ENCODE measurements at places on chromosomes 5 and 9.

DNA sequence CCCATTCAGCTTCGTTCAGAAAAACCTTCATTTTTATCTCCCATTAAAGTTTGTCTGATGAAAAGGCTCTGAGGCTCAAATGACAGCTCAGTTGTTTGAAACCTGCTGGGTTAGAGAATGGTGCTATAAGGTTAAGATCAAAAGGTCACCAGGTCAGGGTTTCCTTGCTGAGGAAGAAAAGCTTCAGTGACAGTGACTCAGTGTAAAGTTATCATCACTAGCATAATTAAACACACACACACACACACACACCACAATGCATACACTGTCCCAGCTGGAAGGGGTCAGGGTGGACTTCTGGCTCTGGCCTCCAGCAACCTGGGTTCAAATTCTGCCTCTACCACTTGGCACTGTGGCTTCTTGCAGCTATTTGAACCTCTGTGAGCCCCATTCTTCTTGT is 281.1 kb downstream of the DOCK8 start:
- DNase-seq, result no peak

GRCh38 chr5:148979083-148979723 is 83.7 kb downstream of the SH3TC2 start:
- no peak for DNase-seq

DNA sequence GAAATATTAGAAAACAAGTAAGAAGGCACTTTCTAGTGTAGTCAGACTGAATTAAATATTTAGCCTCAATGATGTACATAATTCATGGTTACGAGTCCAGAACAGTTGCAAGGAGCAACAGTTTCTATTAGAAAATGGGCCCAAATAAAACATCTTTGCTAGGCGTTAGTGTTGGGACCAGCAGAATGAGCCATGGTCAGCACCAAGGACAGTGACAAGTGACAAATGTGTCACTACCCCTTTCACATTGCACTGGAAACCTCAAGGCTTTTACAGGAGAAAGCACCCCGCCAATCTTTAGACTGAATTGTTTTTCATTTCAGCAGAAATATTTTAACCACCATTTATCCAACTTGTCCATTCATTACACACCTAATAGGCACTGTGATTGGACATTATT is 301.3 kb upstream of the ADCY2 start:
- DNase-seq, result no peak

- DNase-seq, result no peak
Observed at GRCh38 chr5:130692770-130693169, 472.3 kb downstream of the HINT1 start.

- peak; percentile 32 for DNase-seq
Observed at GRCh38 chr5:31270396-31270795, 76.9 kb downstream of the CDH6 start.

DNA sequence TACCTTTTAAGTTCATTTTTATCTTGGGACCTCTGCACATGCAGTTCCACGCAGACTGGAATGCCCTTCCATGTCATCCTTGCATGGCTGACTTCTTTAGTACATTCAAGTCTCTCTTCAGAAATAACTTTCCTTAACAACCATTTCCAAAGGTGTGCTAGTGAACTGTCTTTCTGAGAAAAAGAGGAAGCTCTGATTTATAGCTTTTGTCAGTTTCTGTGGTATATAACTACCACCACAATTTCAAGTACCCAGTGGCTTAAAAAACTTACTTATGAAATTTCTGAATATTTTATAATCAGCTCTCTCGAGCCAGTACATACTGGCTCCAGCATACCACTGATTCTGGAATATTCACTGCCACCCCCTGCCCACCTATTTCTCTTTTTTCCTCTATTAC is 1613.8 kb downstream of the MAT2B start:
- DNase-seq, result no peak

DNA sequence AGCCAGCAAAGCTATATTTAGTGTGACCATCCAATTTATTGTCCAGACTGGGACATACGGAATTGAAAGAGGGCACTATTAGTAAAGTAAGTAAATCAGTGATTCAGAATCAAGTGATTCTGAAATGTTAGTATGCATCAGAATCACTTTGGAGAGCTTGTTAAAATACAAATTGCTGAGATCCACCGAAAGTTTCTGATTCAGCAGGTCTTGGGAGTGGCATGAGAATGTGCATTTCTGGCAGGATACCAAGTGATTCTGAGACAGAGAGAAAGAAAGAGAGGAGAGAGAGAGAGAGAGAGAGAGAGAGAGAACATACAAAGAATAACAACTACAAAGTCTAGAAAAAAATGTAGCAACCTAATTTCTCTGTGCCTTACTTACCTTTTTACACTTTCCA is 65.4 kb upstream of the ASTN2 start:
- DNase-seq, result no peak

GRCh38 chr5:94440015-94440414 is 178.4 kb downstream of the KIAA0825 start:
- DNase-seq, result peak; percentile 44

DNA sequence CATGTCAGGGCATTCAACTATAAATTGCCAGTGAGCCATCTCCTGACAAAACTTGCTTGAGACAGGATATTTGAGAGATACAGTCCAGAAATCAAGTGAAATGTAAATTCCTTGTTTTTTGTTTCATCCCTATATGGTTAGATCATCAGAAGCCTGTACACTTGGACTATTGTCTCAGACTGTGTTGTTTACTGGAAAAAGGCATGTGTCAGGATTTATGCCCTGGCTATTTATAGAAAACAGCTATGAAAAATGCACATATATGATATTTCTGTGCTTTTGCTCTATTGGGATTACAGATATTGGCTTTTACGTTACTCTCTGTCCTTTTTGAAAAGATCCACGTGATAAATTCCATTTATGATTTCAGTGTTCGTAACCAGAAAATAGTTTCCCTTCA is 44.2 kb downstream of the IL31RA start:
- DNase-seq, result no peak

DNA sequence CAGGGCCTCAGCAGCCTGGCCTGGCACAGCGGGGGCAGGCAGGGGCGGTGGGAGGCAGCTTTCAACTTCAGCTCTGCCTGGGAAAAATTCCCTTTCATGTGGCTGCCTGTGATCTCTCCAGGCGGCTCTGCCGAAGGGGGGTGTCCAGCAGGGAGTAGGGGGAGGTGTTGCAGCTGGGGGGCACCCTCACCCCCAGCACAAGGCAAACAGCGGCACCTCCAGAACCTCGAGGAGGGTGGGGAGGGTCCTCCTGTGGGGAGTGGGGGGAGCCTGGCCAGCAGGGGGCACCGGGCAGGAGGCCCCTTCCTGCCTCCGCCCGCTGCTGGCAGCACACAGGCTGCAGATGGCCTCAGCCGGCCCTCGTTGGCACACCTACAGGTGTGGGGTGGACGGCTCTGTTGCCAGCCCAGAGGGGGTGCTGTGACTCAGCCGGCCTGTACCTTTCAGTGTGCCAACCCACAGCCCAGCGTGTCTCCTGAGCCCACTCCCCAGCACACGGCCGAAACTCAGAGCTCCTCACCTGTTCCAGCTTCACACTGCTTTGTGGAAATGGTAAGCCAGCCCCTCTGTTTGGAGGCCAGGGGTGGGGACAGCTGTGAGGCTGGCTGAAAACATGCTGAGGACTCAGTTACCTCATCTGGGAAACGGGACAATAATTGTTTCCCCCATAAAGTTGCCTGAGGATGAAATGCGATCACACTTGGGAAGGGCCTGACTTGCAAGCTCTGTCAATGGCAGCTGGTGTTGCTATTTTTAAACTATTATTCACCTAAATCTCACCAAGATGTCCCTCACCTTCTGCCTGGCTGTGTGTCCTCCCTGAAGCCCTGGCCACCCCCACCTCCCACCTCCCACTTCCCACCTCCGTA is 37.0 kb downstream of the CXXC5 start:
- DNase-seq, result peak; percentile 63

DNA sequence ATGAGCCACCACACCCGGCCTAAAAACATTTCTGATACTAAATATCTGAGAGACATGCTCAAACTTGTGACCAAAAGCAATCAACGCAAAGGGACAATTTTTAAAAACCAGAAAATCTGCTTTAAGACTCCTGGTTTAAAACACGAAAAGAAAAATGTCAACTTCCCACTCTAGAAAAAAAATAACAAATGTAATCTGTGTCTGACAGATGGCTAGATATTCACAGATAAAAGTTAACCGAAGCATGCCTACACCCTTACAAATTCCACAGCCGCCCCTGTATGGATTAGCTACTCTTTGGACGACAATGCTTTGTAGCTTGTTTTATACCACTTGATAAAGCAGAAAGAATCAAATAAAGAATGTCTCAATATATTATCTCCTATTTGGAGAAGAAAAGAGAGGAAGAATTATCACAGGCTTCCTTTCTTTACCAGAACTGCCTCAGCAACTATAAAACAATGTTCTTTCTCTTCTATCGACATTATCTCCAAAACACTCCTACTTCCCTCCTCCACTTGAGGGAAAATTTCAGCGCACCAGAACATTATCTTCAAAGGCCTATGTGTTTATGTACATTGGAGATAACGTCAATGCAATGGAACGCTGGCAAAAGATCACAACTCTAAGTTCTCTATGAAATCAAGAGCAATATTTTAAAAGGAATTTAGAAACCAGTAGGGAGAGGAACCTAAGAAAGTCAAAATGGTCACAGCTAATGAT is 26.2 kb downstream of the CEMIP2 start:
- no peak for DNase-seq

DNA sequence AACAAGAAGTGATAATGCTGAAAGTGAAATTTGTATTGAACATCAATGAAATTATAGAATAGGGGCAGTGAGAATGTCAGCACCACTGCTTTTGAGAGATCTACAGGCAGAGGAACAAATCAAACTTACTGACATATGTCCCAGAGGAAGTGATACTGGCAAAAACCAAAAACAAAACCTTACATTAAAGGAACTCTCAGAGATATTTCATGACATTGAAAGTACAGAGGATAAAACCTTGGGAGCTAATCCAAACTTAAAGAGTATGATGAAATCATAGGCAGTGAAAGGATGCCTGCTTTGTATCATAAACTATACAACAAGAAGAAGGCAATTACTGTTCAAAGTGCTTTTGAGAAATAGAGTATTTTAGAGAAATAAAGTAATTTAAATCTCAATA is 90.4 kb upstream of the SV2C start:
- DNase-seq, result no peak

DNA sequence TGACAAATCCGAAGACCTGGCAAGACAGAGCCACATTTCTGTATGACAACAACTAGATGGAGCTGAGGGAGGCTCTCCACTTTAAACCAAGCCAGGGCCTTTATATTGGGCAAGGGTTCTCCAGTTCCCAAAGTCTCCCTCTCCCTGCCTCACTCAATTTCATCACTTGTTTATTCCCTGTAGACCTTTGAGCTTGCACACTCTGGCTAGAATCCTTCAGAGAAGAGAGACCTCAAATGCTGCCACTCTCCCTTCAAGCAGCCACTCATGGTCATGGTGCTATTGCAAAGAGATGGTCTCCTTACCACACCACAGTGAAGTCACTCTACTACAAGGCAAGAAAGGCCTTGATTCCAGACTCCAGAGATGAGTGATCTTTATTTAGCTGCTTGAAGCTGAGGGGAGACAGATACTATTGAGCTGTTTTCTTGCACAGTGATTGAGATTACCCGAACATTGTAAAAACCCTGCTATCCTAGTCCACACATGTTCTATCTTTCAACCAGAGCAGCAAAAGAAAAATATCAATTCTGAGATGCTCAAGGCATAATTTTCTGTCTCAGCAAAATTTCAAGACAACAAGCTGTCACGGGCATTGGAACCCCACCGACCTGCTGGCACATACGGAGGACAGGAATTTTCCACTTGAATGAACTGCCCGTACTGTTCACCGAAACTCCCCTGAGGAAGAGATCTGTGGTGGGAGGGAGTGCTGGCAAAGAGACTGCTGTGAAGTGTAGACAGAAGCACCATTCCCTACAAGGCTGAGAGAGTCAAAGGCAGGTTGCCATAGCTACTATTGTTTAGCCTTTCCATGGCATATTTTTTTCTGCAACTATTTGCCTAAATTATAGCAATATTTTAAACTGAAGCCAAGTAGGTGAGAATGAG is 81.1 kb downstream of the CDO1 start:
- DNase-seq, result peak; percentile 60

DNA sequence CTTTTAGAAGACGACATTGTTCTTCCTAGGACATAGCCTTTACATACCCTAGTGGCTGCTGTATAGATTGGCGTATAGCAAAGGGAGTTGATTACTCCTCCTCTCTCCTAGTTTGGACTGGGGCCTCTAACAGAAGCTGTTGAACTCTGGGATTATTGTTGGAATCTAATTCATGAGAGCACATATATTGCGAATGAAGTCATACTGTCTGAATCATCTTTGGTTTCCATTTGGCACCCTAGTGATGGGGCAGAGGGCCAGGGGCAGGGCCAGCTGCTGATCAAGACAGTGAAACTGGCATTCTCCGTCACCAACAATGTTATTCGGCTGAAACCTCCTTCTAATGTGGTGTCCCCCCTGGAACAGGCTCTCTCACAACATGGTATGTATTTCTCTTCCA is 40.3 kb downstream of the NUP188 start:
- DNase-seq, result no peak

DNA sequence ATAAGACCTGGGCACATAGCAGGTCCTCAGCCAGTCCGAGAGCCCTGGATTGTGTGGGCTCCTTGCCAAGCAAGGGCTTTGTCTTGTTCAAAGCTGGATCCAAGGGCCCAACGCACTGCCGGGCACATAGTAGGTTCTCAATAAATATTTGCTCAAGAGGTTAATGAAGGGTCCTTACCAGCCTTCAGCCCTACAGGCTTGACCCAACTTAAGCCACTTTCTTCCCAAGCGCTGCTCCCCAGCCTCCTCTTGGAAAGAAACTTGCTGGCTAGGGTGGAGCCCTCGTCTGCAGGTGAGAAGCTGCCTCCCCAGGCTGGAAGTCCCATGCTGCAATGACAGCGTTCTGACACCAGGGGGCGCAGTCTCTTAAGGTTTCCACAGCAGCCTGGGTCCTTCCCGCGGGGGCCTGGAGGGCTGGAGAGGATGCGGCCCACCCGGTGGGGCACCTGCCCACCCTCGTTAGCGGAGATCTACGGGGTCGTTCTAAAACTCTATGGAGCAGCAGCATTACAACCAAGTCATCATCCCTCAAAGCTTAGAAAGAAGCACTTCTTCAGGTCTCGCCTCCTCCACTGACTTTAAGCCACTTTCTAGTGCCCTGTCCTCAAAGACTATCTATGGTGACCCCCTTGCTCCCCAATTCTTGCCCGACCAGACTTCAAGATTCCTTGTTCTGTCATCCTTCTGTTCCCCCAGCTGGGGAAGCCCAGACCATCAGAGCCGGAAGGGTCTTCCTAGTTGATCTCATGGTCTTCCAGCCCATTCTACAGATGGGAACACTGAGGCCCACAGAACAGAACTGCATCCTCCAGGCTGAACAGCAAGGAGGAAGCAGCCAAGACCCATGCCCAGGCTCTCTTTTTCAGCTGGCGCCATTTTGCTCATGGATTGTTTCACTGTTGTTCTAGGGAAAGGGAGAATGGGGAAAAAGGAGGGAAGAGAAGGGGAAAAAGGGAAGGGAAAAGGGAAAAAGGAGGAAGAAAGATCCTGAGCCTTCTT is 115.4 kb downstream of the LHX2 start:
- DNase-seq, result peak; percentile 57

DNA sequence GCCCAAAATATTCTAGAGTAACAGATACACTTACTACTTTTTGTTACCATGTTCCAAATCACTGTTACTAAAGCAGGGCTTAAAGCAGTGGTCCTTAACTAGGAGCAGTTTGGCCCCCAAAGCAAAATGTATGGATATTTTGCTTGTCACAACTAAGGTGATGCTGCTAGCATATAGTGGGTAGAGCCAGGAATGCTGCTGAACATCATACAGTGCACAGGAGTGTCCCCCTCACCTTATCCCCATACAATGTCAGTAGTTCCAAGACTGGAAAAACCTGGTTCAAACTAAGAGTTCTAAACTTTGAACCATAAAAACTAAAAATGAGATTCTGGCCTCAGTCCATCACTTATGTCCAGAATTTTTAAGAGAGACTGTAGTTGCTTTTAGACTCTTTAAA is 28.1 kb downstream of the DIMT1 start:
- DNase-seq, result no peak

Data from COR-L47 (cell line).